ENCODE measurements at places on chromosomes 3 and 15. TPM values are rescaled to one million over a fixed set of nuclear protein-coding genes. Genes with fewer than 3 reads are reported as not detected.
A peak's percentile ranks its signal among the peaks of the same experiment; 100 is the strongest.

GRCh38 chr3:14306142-14306541, 96.3 kb upstream of the SLC6A6 start:
- DNase-seq, result no peak

- DNase-seq, result no peak
These were observed 101.8 kb upstream of the ST8SIA2 start for GRCh38 chr15:92291900-92292299.

GRCh38 chr3:116155841-116156240, 289.4 kb downstream of the LSAMP start:
- DNase-seq, result peak; percentile 26

GRCh38 chr15:38658431-38658830, 93.8 kb upstream of the RASGRP1 start:
- DNase-seq, result no peak

GRCh38 chr15:89397653-89398023, 63.0 kb upstream of the POLG start:
- no peak for DNase-seq

GRCh38 chr3:47976135-47976732, 40.0 kb downstream of the MAP4 start:
- DNase-seq, result no peak

GRCh38 chr15:28875461-28876000, 10.2 kb upstream of the APBA2 start:
- no peak for DNase-seq

DNA sequence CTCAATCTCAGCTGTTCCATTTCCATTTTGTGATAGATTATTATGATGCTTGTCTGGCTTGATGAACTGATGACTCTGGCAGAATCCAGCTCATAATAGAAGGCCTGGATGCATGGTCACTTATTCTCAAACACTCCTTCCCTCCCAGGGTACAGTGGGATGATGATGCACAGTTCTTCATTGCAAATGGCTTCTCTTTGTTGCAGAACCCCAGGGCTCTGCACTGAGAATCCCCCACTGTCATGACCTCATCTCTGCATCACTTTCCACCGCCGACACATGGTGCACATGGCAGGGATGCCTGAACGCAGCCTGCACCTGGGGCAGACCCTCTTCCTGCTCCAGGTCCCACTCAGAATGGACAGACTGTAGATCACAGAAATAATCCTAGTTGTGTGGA, 515.6 kb upstream of the NR2F2 start:
- no peak for DNase-seq

- peak; percentile 92 for DNase-seq
These were observed 60.5 kb downstream of the TOP2B start for GRCh38 chr3:25604107-25604805.

The RUBCN gene
- polyA plus RNA-seq, result 12.6 TPM

The ZNF80 gene
- polyA plus RNA-seq, result not detected

The CYP8B1 gene
- not detected for polyA plus RNA-seq

The ESYT3 gene
- polyA plus RNA-seq, result 0.03 TPM

The REC114 gene
- not detected for polyA plus RNA-seq

The C3orf38 gene
- 9.2 TPM for polyA plus RNA-seq

The ANP32A gene
- polyA plus RNA-seq, result 49.2 TPM
